ENCODE measurements at places on chromosomes 7 and 10. TPM values are rescaled to one million over a fixed set of nuclear protein-coding genes. Genes with fewer than 3 reads are reported as not detected.

The INHBA gene
- 3.0 TPM for total RNA-seq

The R3HCC1L gene
- 10.4 TPM for total RNA-seq

GRCh38 chr7:115533785-115534184 is 496.8 kb downstream of the TFEC start:
- DNase-seq, result peak; percentile 37

DNA sequence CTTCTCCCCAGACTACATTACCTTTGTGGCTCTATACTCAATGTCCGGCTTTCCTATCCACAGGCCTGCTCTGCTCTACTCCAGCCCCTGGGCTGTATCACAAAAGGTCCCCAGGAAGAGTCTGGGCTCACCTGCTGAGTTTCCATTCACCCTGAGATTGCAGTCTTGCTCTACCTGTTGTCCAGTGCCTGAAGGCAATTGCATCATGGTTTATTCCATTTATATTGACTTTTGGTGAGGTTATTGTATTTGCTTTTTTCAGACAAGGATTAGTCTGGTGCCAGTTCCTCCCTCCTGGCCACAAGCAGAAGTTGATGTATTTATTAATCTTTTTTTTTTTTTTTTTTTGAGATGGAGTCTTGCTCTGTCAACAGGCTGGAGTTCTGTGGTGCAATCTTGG is 273.1 kb downstream of the XPNPEP1 start:
- no peak for DNase-seq

DNA sequence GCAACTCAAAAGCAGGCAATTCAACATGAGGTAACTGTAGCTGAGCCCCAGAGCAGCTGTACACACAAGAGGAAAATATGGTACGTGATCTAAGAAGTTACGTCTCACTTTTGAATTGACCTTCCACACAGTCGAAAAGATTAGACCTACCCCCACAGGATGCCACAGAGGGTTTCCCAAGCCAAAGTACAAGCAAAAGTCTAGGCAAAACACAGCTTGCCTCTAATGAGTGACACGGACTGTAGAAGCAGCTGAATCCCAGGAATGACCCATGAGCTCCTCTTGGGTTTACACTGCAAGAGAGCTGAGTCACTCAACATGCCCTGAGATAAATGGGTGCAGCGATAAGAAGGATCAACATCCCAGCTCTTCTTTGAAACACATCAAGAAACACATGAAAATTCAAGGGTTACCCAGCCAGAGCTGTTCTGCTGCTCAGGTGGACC is 9.8 kb downstream of the CREB3L2 start:
- peak; percentile 99 for DNase-seq

- no peak for DNase-seq
Measured at GRCh38 chr7:157434231-157434630, 97.4 kb downstream of the DNAJB6 start.

GRCh38 chr10:43239756-43240155 is 27.1 kb downstream of the RASGEF1A start:
- DNase-seq, result no peak

- DNase-seq, result no peak
Measured at GRCh38 chr10:65769828-65770227, 1156.0 kb upstream of the LRRTM3 start.
